Kidney epithelial cell (primary cell): ENCODE measurements at places on chromosomes 12 and 14.

GRCh38 chr14:76090616-76091391 is 60.9 kb upstream of the GPATCH2L start:
- no peak for DNase-seq

DNA sequence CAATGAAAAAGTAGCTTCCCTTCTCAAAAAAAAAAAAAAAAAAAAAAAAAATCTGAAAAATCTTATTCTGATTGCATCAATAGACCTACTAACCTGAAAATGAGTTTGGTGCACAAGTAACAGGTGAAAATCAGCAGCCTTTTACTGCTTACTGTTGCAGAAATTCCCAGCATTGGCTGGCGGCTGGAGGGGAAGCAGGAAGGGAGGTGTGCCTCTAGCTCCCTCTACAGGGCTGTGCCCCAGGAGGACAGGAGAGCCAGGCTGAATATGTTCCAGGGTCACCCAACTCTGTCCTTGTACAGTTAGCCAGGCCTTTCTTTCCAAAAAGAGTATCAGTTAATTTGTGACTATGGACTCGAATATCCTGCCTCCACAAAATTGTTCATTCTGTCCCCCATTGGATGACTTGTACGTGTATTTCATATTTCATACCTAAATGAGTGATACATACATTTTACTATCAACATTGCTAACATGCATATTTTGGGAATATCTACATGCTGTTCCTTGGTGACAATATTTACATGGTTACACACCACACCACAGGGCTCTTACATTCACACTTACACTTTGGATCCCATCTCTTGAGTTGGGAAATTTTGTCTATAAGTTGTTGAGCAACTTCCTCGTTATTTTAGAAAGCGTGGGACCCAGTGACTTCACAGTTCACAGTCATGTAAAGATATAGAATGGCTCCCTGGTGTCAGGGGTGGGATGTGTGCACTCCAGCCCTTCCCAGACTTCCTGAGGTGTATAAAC is 124.8 kb downstream of the SAMD4A start:
- DNase-seq, result no peak

GRCh38 chr12:32140877-32141276 is 34.2 kb downstream of the BICD1 start:
- DNase-seq, result no peak

GRCh38 chr12:124018539-124018938 is 45.5 kb downstream of the ZNF664 start:
- no peak for DNase-seq

- DNase-seq, result no peak
These were observed 991.6 kb downstream of the BCL11B start for GRCh38 chr14:98280436-98280835.

DNA sequence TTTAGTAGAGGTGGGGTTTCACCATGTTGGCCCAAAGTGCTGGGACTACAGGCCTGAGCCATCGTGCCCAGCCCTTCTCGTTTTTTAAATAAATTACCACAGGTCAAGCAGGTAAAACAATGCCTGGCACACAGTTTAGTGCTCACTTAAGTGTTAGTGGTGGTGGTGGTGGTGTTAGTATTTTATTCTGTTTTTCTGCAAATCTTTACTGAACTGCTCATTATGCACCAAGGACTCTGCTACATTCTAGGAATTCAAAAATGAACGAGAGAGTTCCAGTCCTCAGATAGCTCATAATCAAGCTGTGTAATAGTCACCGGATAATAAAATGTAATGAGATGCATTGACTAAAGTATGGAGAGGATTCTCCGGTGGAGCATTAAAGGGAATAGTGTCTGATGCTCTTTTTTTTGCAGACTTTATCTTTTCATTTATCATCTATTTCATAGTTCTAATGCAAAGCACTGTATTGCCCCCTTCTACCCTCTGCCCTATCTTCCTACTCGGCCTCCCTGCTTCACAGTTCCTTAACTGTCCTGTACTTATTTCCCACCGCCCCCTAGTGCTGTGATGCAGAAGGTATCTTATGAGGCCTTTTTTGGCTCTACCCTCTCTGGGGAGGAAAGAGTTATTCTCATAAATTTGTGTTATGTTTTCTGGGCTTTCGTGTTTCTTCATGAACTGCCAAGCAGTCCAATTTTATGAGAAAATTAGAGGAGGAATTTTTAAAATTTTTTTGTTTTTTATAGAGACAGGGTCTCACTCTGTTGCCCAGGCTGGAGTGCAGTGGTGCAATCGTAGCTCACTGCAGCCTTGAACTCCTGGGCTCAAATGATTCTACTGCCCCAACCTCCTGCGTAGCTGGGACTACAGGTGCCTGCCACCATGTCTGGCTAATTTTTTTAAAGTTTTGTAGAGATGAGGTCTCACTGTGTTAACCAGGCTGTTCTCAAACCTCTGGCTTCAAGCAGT is 1.0 kb downstream of the ITFG2 start:
- DNase-seq, result no peak

DNA sequence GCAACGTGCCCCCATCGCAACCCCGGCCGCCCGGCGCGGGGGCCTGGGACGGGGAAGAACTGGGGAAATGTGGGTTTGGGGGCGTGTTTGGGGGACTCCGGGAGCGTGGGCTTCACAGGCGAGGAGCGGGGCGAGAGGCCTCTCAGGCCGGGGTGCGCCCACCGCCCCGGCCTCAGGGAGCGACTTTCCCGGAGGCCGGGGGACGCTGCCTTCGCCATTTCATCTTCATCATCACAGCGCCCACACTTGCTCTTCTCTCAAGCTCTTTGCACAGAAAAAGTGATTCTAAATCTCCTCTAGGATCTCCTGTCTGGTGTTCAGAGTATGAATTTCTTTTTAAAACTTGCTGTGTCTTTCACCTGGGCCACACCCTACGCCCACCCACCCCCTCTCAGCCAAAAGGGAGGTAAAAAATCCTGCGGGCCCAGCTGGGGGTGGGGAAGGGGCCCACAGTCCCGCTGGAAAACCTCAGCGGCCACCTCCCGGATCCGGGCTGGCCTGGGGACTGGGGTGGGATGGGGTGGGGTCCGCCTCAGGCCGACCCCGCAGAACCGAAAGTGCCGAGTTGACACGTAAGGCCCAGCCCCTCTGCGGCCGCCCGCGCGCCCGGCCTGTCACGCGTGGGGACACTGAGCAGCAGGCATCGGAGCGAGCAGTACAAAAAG is 7.4 kb downstream of the CDKN1B start:
- DNase-seq, result no peak

GRCh38 chr14:58914279-58914855 is 274.1 kb upstream of the DAAM1 start:
- no peak for DNase-seq

- DNase-seq, result no peak
These were observed 136.3 kb upstream of the PZP start for GRCh38 chr12:9344541-9344940.

DNA sequence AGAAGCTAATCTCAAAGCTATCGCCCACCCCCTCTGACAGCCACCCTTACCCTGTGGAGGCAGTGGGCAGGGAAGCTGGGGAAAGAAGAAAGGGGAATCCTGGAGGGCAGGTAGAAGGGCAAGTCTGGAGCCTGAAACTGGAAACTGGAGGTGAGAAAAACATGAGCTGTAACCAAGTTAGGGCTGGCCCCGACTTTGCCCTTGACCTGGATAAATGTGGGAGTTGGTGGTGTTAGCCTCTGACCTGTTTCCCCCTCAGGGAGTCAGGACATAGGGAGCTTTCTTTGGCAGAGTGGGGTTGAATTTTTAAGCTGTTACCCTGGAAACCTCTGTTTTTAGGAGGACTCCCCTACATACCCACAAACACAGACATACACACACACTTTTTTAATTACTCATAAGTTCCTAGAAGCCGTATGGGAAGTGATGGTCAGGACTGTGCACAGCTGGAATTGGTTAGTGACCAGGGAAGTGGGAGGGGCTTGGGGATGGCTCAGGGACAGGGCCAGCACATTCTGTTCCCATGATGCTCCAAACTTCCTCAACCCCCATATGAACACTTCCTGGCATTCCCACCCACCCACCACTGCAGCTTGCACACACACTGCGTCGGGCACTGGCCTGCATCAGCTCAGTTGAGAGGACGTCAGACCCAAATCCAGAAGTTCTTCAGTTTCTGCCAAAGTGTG is 5.0 kb upstream of the MMP19 start:
- peak; percentile 78 for DNase-seq

DNA sequence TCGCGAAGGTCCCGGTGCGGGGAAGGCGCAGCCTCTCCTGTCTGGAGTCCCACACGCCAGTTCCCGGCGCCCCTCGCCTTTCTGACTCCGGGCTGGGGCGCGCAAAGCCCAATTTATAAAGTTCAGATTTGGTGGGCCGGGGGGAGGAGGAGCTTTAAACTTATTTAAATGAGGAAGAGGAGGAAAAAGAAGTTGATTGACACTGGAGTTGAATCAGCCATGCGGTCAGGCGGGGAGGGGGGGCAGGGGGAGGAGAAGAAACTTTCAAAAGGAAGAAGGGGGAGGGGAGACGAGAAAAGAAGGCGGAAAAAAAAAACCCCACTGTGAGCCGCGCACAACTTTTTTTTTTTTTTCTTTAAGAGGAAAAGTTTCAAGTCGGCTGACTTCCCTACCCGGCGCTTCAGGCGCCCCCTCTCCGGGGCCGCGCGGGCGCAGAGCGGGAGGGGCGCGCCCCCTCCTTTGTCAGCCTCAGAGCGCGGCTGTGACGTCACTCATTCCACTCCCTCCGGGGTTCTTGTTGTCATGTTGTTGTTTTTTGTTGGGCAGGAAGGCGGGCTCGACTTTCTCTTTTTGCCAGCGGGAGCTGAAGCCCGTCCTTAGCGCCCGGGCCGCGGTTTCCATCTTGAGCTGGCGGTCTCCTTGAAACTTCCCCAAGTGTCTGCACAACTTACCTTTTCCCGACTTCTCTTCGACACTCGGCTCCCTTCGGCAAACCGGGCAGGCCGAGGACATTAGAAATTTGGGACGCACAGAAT is at the start of gene ZFP36L1:
ZFP36L1 (minus strand) TSS at position 89 of the 755 bp plus-strand sequence. CDS start 129 bp downstream, outside the sequence.
- DNase-seq, result peak; percentile 92

- DNase-seq, result no peak
These were observed 224.9 kb downstream of the APAF1 start for GRCh38 chr12:98869886-98870503.

GRCh38 chr12:57010627-57011247 is 4.4 kb upstream of the ZBTB39 start:
- no peak for DNase-seq

- DNase-seq, result no peak
These were observed 43.7 kb downstream of the LTBP2 start for GRCh38 chr14:74568380-74568649.

GRCh38 chr12:75564852-75565251 is 53.4 kb upstream of the KRR1 start:
- DNase-seq, result no peak

- no peak for DNase-seq
These were observed 20.9 kb downstream of the ACTR6 start for GRCh38 chr12:100221523-100221922.

GRCh38 chr12:132308853-132309595 is 20.4 kb downstream of the GALNT9 start:
- no peak for DNase-seq
